ENCODE measurements at places on chromosomes 6 and 20.

DNA sequence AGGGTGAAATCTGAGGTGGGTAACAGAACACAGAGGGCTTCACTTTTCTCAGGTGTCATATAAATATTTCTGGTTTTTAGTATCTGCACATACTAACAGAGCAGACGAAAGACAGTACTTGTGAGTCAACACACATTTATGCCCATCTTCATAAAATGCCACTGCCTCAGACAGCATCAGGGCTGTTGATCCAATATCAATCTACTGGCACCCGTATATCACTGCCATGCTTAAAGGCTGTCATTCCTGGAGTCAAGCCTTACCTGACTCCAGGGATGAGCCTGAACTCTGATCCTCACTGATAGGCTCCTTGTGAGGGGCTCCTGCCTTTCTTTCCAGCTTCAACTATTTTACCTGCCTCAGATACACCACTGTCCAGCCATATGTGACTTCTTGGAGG, 595.7 kb downstream of the TFAP2B start:
- no peak for ATAC-seq

GRCh38 chr6:70353448-70353847, 50.6 kb upstream of the COL9A1 start:
- ATAC-seq = no peak

DNA sequence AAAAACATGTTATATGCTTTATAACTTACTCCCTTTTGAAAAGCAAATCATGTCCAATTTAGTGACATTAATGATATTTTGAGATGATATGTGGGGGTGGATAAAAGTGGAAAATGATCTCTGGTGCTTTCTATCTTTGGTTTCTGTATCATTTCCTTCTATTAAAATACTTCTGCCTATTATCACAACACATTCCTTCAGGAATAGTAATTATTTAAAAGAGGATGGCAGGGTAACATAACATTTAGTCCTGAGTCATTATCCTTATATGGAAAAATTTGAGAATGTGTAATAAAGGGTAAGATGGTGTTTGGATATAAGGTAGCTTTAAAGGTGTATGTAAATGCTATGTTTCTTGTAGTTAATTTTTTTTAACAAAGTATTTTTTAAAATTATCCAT, 657.7 kb downstream of the PHF3 start:
- ATAC-seq = no peak

DNA sequence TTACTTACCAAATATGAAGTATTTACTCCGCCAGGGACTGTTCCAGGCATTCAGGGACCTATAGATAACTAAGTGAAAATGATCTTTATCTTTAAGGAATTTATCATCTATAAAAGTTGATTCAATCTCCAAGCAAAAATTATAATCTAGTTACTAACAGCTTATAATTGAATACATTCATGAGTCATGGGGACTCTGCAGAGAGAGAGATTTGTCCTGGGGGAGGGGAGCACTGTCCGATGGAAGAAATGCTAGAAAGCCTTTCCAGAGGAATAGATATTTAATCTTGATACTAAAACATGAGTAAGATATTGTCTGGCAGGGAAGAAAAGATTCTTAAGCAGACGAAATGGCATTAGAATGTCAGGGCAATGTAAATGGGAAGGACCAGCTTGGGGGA, 139.3 kb downstream of the CD164 start:
- ATAC-seq = no peak

- no peak for ATAC-seq
Measured at GRCh38 chr20:57902473-57902872, 192.7 kb upstream of the PMEPA1 start.

DNA sequence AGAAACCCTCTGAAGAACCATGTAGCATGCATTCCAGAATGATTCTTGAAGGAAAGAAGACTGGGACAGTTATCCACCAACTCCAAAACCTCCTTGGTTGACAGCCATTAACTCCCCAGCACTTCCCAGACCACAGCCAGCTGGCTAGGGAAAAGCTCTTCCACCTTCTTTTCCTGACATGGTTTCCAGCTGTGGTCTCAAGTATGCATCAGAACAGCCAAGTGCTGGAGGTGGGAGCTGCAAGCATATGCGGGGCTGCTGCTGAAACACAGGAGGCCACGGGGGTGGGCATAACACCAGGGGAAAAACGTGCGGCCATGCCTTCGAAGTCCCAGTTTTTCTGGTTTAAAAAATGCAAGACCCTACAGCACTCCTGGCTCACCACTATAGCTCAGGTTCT, 108.0 kb upstream of the FAM184A start:
- no peak for ATAC-seq

- peak; percentile 45 for ATAC-seq
Measured at GRCh38 chr6:80607811-80608391, 501.4 kb downstream of the BCKDHB start.

DNA sequence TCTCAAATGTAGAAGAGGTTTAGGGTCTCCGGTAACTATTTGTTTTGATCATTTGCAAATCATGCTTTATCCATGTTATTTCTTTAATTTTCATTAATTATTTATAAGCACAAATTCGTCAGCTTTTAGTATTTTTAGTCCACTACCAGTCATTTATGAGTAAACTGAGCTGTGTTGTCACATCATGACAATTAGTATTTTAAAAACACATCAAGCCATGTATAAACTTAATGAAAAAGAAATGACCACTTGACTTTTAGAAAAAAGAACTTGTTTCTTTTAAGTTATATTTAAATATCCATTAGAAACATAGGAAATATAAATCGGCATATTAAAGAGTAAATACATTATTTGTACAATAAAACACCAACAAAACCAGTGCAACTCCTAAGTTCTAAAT, 2.8 kb downstream of the NKX2-4 start:
- ATAC-seq = no peak

DNA sequence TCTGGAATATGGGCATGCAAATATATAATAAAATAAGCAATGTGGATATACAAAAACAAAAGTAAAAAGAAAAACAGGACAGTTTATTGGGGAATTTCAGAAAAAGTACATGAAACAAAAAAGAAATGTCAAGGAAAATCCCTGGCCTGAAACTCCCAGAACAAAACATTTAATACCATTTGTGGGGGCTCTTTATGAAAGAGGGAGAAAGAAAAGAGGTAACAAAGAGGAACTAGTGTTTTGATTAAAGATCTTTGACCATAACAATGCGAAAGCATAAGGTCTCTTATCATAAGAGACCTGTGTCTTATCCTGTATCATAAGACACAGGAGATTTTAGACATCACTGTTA, 88.6 kb upstream of the ARID1B start:
- ATAC-seq = no peak

DNA sequence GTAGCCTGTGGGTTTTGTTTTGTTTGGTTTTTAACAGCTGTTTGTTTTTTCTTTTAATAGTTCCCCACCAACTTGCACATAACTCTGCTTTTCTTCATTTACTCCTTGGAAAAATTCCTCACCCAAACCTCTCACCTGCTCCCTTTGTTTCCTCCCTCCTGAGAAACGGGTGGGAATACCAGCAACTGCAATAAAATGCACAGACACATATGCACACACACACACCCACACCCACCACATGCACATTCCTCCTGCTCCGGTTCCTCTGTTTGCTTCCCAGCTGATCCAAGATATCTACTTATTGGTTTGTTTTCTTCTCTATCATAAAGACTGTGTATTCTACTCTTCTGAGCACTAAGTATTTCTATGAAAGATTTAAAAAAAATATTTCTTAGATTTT, 161.1 kb upstream of the EPHA7 start:
- no peak for ATAC-seq

DNA sequence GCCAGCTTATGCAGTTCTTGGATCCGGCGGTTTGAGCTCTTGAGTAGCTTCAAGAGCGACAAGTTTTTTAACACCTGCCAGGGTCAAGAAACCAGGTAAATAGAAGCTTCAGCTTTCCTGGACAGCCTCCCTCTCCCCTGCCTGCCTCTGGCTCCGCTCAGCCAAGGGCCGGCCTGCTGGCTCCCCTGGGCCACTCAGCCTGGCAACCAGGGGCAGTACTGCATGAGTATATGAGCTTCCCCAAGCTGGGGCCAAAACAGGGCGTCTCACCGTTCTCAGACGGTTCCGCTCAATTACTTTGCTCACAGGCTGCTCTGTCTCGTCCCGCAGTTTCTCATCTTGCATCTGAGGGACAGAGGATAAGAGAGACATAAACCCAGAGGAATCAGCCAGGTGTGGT, 856 bp downstream of the TP53TG5 start:
- no peak for ATAC-seq

DNA sequence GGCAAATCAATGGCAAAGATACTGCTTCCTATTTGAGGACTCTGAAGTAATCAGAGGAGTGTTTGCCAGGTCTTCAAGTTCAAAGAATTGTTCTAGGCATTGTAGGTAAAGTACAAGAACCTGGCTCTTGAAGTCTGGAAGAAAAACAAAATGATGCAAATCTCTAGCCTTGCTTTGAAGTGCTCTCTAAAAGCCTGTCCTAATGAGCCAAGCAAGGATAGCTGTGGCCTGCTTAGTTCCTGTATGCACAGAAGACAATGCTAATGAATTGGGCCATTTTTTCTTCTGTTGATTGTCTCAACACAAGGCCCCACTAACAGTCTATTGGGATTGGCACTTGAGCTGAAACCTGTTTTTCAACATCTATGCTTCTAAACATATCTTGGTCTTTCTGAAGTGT, 165.0 kb upstream of the POU3F2 start:
- ATAC-seq = no peak

- ATAC-seq = no peak
Measured at GRCh38 chr6:42297661-42298060, 80.0 kb upstream of the MRPS10 start.

- peak; percentile 8 for ATAC-seq
Measured at GRCh38 chr6:26536571-26537159, 1.5 kb upstream of the HMGN4 start.

DNA sequence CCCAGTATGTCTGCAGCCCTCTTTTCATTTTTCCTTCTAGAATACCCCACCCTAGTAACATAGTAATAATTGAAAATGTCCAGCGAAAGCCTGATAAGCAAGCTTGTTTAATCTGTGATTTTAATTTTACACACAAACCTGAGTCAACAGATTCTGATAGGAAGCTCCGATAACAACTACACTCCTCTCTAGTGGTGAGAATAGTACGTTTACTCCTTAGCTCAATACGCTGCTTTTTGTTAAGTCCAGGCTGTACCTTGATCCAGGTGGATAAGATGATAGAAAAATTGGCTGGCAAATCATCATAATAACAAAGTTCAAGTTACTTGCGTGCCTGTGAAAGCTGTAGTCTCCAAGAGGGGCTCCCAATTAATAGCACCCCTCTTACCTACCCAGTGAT, 25.5 kb upstream of the DCBLD1 start:
- ATAC-seq = no peak

GRCh38 chr6:40355066-40355465, 232.1 kb downstream of the LRFN2 start:
- ATAC-seq = no peak

DNA sequence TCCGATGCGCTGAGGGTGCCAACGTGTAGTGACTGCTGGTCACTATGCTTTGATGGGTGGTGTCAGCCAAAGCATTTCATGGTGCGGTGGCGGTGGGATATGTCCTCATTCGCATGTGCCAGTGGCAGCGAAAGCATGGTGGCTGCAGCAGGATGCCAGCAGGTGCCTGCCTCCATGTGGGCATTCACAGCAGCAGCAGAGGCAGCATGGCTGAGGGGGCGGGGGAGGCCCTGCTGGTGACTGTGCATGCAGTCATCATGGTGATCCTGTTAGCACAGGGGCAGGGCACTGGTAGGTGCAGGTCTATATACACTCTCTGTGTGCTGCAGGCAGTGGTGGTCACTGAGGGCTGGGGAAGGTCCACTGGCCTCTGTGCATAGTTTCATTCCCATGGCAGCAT, 22.0 kb downstream of the FIG4 start:
- no peak for ATAC-seq

DNA sequence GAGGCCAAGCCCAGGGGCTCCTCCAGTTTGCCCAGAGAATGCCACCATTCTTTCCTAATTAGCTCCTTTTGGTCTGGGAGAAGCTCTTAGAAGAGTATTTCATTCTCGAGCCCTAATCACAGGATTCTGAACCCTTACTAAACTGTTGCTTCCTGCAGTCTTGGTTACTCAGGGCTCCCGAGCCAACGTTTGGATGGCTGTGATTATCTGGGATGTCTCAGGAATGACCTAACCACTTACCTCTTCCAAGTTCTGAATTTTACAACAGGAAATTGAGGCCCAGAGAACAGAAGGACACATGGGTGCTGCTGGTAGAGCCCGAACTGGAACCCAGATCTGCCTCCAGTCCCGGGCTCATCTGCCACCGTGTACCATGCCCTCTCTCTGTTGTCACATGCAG, 22.2 kb upstream of the PNPLA1 start:
- ATAC-seq = no peak

DNA sequence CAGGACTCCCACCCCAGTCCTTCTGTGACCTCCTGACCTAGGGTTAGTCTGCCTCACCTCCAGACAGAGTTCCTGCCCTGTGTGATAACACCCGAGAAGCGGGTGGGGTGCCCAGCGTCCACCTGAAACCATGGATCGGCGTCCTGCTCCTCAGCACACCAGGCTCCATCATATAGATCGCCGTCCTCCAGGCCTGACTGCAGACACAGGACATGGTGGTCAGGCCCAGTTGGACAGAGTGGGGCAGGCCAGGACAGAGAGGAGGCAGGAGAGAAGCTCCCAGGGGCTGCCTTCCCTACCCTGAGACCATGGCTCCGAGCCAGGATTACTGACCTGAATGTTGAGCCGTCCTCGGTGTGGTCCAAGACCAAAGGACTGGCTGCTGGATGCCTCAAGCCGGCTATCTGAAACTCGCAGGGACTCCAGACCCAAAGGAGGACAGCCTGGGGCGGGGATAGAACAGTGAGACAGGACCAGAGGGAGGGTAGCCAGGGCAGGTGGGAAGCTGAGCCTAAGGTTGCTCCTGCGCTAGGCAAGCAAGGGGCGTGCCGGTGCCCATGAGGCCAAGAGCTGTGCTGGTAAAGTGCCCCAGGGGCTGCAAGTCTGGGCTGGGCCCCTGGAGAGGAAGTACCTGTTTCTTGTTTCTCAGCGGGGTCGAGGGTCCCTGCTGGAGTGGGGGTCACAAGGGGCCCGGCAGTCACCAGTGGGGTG, 2.2 kb downstream of the CPXM1 start:
- no peak for ATAC-seq

All from motor neuron (in vitro differentiated cells).